ENCODE measurements at places on chromosomes 2 and 18. TPM values are rescaled to one million over a fixed set of nuclear protein-coding genes. Genes with fewer than 3 reads are reported as not detected.
A peak's percentile ranks its signal among the peaks of the same experiment; 100 is the strongest.

DNA sequence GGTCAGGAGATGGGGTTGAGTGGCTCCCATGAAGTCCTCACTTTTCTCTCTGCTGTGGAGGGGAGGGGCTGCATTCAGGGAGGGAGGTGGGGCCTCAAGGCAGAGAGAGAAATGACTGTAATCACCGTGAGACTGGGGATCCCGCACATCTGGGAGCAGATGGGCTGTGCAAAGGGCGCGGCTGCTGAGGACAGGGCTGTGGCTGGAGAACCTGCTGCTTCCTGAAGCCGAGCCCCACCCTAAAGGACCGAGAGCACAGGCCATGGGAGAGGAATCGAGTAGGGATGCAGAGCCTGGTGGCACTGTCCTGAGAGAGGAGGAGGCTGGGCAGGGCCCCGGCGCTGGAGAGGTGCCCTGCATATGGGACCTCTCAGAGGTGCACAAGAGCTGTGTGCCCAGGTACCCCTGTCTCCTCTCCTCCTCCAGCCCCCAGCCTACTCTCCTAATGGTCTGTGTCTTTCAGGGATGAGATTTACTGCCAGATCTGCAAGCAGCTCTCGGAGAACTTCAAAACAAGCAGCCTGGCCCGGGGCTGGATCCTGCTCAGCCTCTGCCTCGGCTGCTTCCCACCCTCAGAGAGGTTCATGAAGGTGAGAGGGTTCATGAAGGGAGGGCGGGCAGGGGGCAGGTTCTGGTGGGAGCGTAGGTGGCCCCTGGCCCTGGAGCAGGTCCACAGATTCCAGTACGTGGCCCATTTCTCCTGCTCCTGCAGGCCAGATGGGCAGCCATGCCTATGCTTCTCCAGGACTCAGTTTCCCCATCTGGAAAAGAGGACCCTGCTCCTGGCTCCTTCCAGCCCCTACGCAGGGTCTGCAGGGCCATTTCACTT lies 25.9 kb upstream of the GPR17 start:
- ATAC-seq: peak; percentile 6

GRCh38 chr2:112777036-112777435 lies 7.3 kb downstream of the IL1A start:
- no peak for ATAC-seq

DNA sequence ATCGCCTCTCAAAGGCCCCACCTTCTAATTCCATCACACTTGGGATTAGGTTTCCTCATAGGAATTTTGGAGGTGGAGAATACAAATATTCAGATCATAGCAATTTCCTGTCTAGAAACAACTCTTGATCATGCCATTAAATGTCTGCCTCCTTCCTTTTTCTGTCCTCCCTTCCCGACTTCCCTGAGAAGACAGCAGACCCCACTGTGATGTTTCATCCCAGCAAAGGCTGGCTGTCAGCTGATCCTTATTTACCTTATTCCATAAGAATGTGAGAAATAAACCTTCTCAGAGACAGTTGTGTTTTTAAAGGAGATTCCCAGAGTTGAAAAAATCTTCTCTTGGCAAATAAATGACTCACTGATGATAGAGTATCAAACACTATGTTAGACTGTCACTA lies 133.9 kb downstream of the TDRD15 start:
- no peak for ATAC-seq

- no peak for ATAC-seq
Observed at GRCh38 chr2:37683241-37683640, 11.8 kb upstream of the CDC42EP3 start.

The LBX2 gene
- total RNA-seq: 0.32 TPM

Data from esophagus mucosa (tissue), 1 donor.